ENCODE measurements at places on chromosomes 4 and X.

DNA sequence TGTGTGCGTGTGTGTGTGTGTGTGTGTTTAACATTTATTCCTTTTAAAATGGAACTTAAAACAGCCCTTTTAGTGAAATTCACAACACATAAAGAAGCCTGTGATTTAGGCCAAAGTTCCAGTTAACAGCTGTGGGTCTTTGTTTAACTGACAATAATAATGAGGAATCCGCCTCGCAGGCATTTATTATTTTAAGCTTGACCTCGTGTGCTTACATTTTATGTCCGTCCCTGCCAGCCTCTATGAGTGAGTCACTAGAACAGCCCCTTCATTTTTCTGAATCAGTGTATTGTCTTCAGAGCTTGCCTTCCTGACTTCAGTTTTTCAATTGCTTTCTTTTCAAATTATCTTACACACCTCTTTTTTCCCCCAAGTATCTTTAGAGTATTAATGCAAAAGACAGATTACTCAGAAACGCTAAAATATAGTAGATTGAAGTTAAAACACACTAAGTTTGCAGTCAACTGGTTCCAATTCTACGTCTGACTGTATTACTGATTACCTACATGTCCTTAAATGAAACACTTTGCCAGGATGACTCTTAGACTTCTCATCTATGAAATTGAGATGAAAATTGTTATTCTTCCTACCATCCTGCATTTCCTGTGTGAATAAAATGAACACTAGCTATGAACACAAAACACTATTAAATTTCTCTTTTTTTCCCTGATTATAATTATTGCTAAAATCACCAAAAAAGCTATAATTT is 319.6 kb upstream of the HS3ST1 start:
- DNase-seq: no peak

GRCh38 chrX:68915778-68916177 is 87.0 kb downstream of the EFNB1 start:
- no peak for DNase-seq

DNA sequence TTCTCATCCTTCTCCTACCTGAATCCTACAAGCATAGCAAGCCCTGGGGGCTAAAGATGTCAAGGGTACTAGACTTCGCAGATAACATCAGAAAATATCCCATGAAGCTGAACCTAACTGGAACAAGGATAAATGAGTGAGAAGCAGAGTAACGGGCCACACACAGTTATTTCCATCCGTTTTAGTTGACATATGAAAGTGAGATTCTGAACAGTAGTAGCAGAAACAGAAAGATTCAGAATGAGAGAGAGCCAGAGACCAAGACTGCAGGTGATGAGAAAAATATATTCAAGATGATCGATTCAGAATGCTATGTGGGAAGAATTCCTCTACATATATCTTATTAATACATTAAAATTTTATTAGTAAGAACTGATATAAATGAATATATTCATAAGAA is 165.1 kb downstream of the TSPAN5 start:
- no peak for DNase-seq

DNA sequence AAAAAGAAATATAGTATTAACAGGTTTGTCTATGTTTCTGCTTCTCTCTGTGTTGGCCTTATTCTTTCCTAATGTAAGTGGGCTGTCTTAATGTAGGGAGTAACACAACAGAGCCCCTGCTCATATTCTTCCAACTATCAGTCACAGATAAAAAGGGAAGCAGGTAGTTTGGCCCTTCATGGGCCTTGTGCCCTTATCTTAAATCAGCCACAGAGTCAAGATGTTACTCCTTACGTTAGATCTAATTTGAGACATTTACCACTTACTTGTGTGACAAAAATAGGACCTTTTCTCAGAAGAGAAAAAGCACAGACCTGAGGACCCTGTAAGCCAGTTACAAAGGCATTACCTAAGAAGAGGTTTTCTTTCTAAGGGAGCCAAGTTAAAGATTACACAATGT is 589.0 kb downstream of the GRXCR1 start:
- no peak for DNase-seq

DNA sequence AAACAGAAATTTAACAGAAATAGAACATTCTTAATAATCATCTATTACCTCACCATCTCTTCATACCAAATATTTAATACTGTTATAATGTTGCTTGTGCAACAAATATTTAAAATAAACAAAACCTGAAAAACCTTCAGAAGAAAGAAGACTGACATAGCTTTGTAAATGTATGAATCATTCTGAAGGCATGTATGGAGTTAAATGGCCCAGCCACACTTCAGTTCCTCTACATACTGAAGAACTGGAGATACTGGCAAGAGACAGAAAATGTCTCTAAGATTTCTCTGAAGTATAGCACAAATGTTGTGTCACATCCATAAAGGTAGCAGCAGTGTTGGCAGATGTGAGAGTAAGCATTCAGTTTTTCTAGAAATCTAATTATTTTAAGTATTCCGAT is 275.3 kb upstream of the FGF13 start:
- no peak for DNase-seq

DNA sequence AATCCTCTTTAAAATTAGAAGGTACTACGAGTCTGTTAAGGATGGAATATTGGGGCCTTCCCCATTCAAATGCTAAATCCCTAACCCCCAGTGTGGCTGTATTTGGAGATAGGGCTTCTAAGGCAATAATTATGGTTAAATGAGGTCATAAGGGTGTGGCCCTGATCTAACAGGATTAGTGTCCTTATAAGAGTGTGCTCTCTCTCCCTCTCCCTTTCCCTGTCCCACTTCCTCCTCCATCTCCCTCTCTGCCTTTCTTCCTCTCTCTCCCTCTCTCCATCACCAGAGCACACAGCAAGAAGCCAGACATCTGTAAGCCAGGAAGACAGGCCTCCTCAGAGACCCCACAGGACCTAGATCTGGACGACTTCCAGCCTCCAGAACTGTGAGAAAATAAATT is 116.9 kb downstream of the COL25A1 start:
- no peak for DNase-seq

GRCh38 chrX:123432361-123433150 is 248.5 kb downstream of the GRIA3 start:
- DNase-seq: no peak

- DNase-seq: no peak
Observed at GRCh38 chrX:38008658-38009057, 2.3 kb downstream of the SYTL5 start.

GRCh38 chr4:119982756-119983155 is 83.9 kb downstream of the MAD2L1 start:
- no peak for DNase-seq

- DNase-seq: no peak
Observed at GRCh38 chrX:37921758-37922157, 74.4 kb upstream of the DYNLT3 start.

GRCh38 chr4:153523164-153523796 is 57.1 kb downstream of the TMEM131L start:
- DNase-seq: no peak

DNA sequence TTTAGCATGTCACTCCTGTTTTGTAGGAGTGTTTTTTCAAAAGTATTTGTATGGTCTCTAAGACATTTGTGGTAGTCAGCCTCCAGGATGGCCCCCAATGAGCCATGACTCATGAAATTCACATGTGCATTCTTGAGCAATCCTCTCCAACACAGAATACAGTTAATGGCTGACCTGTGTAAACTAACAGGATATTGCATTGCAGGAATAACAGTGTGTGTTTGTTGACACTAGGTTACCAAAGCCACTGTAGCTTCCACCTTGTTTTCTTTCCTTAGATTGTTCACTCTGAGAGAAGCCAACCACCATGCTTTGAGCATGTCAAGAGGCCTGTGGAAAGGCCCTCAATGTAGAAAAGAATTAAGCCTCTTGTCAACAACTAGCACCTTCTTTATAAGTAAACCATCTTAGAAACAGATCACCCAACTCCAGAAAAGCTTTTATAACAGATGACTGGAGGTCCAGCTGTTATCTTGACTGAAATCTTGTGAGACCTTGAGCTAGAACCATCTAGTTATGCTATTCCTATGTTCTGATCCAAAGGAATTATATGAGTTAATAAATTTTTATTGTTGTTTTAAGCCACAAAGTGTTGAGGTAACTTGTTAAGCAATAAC is 28.5 kb downstream of the TBCK start:
- DNase-seq: no peak

Data from NCI-H1694 treated with DMSO at 0.1 percent for 48 hours (cell line).